ENCODE measurements at places on chromosomes 1 and 21.
A peak's percentile ranks its signal among the peaks of the same experiment; 100 is the strongest.

- no peak for DNase-seq
These were observed 3.5 kb upstream of the TIAM1 start for GRCh38 chr21:31347435-31348032.

GRCh38 chr1:150548632-150549495 lies at the start of gene ADAMTSL4:
TSS of gene ADAMTSL4 (plus strand) at chr1:150549408. CDS start at chr1:150552289, 2,881 bp downstream.
- DNase-seq, result no peak

DNA sequence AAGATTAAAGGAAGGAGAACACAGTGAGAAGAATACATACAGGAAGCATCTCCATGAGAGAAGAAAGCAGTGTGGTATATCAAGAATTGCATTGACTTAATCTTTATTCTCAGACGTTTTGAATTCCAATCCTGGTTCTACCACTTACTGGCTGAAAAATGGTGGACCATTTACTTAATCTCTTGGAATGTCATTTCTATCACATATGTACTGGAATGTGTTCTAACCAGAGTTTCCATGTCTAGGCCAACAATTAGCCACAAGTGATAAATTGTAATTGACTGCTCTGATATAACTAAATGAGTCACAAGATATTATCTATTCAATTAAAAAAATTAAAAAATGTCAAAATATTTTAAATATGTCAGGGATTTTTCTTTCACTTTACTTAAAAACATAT lies 626.1 kb downstream of the PTPRC start:
- no peak for DNase-seq

GRCh38 chr1:184362876-184363275 lies 24.0 kb upstream of the C1orf21 start:
- no peak for DNase-seq

- no peak for DNase-seq
These were observed 348.8 kb downstream of the PTBP2 start for GRCh38 chr1:97070376-97070775.

DNA sequence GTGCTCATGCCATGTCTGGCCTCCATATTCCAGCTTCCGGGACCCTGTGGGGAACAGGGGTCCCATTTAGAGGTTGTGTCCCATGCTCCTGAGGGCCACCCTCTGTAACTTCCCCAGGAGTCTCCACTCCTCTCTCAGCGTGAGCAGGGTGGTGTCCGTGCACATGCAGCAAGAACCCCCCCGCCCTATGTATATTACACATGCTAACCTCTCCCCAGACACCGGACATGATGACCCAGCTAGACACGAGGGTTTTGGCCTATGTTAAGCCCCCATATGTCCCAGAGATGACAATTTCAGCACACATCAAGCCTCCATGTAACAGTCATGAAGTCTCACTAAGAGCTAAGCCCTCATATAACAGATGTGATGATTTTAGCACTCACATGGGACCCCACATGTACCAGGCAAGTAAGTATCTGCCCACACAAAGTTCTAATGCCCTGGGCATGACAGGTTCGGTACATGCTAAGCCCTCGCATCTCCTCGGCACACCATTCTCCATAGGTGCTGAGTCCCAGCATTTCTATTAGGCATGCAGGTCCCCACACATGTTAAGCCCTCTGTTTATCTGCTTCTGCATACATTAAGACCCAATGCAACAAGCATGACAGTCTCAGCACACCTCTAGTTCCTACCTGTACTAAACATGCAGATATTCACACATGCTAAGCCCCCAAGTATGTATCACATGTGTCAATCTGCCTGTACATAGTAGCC lies 7.1 kb downstream of the FHL3 start:
- no peak for DNase-seq

GRCh38 chr1:151570819-151571218 lies 30.7 kb downstream of the TUFT1 start:
- DNase-seq, result no peak

DNA sequence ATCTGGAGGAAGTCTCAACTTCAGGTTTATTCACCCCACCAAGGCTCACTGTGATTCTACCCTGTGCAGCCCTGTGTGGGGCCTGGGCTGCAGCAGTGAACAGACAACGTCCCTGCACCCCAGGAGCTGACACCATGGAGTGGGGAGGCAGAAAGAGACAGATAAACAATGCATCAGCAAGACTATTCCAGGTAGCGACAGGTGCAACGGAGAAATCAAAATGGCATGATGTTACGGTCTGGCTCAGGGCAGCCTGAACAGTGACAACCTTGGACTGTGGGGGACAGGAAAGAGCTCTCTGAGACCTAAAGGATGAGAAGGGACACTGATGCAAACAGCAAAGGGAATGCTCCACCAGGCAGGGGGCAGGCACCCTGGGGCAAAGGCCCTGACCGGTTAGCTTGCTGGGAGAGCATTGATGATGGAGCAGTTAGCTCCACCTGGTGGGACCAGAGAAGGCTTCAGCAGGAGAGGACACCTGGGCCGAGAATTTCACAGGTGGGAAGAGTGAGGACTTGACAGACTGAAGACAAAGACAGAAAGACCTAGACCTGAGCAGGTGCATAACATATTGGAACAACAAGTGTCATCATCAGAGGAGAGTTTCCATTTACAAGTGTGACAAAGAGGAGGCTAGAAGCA lies 589.9 kb downstream of the MATN1 start:
- DNase-seq, result no peak

- DNase-seq, result peak; percentile 20
These were observed 55.4 kb downstream of the CAMK2N1 start for GRCh38 chr1:20430355-20431175.

- no peak for DNase-seq
These were observed 179.4 kb upstream of the SGIP1 start for GRCh38 chr1:66354311-66355201.

DNA sequence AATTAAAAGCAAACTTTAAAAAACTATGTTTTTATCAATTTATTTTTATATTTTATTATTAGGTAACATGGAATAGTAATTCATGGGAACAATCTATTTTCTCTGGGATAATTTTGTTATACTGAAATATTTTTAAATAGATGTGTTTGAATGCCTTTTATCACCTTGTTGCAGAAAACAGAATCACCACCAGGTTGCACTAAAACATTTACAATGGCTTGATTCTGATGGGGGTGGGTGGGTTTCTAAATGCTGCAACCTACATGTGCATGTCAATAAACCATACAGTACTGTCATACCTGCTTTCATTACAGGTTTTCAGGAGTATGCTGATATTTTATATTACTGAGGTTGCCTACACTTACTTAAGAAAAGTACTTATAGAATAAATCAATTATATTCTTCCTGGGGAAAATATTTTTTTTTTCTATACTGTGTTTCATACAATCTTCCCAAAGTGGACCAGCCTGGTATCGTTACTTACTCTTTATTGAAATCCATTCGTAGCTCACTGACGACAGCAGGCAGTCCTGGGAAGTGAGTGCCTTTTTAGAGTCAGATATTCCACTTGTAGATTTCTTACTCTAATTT lies 132.8 kb downstream of the PTPRC start:
- peak; percentile 19 for DNase-seq

GRCh38 chr1:224920930-224921329 lies 8.5 kb upstream of the DNAH14 start:
- DNase-seq, result no peak

DNA sequence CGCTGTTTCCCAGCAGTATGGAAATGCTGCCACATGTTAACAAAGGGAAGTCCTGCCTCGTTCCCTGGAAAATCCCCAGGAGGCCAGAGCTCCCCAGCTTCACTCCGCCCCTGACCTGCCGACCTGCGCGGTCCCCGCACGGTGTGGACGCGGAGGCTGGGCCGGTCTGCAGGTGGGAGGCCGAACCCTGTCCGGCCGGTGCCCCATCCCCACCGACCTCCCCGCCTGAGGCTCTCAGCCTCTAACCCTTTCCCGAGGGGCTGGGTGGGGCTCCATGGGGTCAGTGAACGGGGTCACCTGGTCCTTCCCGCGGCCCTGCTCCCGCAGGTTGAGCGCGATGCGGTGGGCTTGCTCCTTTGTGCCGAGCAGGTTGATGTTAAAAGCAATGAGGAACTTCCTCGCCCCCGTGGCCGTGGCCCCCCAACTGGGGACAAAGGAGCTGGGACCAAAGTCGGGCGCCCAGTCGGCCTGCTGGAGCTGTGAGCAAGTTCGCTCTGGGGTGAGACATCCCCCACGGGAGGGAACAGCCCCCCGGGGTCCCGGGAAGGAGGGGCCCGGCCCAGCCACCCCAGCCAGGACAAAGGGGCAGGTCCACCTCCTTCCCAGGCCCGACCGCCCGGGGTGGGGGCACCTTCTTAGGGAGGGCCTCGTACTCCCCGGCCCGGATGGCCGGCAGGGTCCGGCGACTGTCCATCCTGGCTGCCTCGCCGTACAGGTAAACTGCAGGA lies 4.0 kb downstream of the FTCD start:
- DNase-seq, result no peak

GRCh38 chr1:67583462-67583950 lies 101.5 kb upstream of the GADD45A start:
- DNase-seq, result no peak

DNA sequence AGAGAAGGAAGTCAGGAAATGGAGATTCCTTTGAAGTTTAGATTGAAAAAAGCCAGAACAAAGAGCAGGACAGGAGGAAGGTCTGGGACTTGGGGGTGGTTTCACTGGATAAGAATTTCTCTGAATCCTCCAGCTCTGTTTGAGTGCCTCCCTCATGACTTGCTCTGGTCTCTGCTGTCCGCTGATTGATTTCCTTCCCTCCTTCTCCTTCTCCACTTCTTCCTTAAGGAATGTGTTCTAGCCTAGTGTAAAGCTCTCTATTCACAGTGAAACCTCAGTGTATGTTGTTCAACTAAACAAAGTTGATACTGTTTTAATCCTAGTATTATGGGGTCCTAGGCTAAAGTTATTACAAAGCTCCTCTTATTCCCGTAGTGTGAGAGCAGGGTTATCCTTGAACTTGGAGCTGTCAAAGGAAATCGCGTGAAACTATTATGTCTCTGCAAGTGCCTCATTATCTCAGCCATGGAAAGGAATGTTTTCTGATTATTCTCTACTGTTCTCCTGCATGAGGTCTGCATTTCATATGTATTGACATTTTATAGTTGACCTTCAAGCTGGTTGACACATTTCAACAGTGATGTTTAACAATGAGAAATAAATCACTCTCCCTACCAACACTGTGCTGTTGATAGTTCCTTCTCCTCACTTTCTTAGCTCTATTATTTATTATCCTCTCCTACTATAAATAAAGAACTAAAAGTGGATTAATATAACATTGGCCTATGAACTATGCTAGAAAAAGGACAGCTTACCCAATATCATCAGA lies 82.7 kb upstream of the KCTD3 start:
- DNase-seq, result no peak

GRCh38 chr21:44371596-44371995 lies 18.2 kb downstream of the TRPM2 start:
- DNase-seq, result no peak

- peak; percentile 84 for DNase-seq
These were observed 27.2 kb upstream of the ATP1A1 start for GRCh38 chr1:116345843-116346242.

DNA sequence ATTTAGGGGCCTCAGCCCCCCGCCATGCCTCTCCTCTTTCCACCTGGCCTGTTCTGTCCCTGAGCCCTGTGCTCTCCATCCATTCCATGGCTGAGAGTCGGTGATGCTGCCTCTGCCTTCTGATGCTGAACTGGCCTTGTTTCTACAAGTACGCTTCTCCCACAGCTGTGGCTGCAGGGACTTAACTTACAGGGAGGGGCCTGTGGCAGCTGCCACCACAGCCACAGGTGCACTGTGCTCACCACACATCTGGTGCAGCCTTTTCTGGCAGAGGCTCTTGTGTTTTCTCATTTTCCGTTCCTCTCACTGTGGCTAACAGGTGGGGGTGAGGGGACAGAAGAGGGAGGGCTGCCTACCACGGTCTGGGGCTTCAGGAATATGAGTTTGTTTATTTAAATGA lies 4.2 kb downstream of the FMO1 start:
- DNase-seq, result no peak

DNA sequence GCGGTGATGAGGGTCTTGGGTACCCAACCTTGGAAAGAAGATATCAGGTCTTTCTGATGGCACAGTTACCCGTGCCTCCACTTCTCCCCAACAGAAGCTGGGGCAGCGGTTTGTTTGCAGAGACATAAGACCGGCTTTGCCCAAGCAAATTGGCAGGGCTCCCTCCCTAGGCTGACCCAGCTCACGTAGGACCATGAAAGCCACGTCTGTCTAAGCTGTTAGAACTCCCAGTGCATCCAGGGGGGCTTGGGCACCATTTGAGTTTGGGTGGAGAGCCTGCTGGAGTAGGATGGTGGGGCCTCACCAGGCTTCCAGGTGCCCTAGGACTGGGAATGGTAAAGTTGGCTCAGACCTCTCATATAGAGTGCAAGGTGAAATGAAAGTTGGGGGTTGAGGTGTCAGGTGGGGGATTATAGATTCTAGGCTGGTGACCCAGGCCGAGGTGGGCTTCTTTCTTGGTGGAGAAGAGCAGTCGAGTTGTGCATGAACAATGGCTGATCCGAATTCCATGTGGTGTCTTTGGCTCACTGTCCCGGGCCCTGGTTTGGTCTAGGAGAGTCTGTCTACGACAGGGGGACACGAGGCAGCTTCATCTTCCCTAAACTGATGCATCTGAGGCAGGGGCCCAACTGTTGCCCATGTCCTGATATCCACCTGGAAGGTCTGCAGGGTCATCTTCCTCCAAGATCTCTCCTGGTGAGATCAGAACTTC lies 3.4 kb downstream of the POU3F1 start:
- DNase-seq, result no peak

DNA sequence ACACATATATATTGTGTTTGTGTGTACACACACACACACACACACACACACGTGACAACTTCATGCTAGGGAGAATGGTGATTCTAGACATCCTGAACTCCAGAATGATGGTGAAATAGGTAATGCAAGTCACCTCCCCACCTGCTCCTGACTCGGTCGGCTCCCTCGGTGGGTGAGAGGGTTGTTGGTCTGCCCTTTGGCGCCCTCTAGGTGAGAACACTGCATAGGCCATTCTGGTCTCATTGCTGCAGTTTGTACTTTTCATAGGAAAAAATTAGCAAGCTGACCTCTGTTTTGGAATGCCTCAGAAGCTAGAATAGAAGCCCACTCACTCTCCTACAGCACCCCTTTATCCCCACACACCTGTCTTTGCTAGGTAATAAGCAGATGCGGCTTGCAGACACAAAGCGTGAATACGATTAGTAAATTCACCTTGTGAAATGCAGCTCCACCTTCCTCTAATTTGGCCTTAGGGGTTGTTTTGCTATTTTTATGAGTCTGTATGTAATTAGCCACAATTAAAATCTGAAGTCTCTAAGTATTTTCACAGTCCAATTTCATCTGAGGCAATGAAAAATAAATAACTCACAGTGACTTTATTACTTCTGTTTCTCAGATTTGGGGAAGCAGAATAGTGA lies 130.0 kb upstream of the KCNJ15 start:
- peak; percentile 9 for DNase-seq

DNA sequence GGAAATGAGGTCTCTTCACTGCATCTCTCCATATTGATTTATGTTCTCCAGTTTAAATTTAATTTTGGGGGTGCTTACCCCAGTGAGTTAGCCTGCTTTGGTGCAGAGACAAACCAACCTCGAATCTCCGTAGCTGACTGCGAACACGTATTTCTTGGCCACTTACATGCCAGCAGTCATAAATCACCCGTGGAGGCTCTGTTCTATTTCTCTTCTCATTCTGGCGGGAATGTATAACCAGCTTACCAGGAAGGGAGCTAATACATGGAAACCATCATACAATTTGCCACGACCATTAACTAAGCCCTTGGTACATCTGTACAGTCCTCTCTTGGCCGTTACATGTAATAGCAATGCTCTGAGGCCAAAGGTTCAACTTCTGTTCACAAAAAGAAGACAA lies 148.0 kb downstream of the PLA2G4A start:
- DNase-seq, result no peak

GRCh38 chr1:47212636-47213229 lies 19.3 kb downstream of the TAL1 start:
- no peak for DNase-seq
